COR-L47 (cell line): ENCODE measurements at places on chromosomes 11 and 22.

GRCh38 chr11:21198498-21198897, 529.1 kb downstream of the NELL1 start:
- DNase-seq = no peak

DNA sequence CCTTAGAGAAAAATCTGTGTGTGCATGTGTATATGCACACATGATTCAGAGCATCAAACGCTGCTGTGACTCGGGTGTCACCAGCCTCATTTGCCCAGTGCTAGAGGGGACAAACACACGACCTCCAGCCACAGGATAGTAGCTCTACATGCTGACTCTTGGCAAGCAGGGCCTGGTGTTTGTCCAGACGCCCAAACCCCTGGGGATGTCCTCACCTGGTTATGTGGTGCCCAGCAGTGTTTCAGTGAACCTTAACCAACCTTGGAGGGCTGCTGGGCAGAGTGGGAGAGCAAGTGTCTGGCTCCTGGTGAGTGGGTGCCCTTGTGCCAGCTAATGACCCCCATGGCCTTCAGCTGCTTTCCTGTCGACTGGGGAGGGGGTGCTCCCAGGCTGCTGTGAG, 26.7 kb downstream of the IGLL1 start:
- DNase-seq = no peak

- DNase-seq = no peak
These were observed 70.8 kb downstream of the TRMU start for GRCh38 chr22:46406349-46406748.

DNA sequence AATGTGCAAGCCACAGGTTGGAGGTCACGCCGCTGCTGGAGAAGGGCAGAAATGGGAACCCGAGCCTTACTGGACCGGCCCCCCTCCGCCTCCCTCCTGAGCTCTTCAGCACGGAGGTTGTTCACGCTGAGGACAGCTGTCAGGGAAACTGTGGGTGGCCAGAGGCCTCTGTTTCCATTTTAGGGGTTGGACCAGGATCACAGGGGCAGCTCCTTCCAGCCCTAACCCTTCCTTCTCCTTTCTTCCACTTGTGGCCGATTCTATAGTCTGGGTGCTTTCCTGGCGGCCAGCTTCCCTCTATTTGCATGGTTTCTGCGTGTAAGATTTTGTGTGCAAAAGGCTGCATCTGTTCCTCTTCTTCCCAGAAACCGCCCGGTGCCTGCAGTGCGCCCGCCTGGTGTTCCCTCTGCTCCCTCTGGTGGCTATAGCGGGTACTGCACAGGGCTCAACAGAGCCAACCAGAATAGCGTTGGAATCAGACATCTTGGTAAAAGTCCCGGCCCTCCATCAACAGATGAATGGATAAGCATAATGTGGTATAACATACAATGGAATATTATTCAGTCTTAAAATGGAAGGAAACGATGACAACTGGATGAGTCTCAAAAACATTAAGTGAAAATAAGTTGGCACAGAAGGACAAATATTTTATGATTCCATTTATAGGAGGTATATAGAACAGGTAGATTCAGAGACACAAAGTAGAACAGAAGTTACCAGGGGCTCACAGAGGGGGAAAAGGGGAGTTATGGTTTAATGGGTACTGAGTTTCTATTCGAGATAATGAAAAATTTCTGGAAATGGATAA, 8.4 kb upstream of the SLC22A8 start:
- peak; percentile 63 for DNase-seq

DNA sequence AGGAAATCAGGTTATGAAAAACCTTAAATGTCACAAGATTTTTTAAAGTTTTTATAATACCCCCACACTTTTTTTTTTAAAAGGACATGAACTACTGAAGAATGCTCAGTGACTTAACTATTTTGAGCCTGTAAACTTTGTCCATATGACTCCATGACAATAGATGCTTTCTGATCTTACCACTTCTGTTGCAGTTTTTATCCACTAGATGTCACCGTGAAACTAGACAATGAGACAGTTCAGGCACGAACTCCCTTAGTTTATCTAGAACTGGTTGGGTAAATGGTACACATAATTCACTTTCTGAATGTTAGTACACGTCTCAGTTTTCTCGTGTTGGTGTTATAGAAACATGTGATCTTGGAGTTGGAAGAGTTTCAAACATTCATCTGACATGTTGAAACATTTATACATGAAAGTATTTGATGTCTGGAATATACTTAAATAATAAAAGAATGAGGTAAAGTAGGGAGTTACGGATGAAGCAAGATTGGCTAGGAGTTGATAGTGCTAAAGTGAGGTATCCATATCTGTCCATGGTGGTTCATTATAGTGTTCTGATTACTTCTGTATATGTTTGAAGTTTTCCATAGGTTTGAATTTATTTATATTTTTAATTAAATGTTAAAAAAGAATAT, 8.1 kb downstream of the CCDC15 start:
- peak; percentile 37 for DNase-seq

- DNase-seq = no peak
These were observed 32.2 kb downstream of the TSPAN18 start for GRCh38 chr11:44758983-44759382.

DNA sequence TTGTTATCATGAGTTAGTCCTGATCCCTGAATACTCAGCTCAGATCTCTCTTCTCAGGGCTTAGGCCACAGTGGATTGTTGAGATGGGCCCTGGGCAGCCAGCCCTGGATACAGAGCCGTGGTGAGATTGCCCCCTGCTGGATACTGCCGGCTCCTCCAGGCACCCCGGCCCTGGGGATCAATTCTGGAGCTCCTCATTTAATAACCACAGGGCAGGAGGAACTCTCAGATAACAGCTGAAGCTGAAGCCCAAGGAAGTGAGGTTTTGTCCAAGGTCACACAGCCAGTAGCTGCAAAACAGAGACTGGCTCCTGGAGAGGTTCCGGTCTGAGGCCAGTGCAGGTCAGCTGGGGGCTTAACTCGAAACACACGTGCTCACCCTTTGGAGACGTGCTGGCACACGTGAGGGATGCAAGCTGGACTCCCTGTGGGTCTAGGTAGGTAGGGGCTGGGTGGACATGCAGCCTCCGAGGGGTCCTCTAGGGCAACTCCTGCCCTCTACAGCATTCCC, 16.0 kb downstream of the USH1C start:
- DNase-seq = no peak

- no peak for DNase-seq
These were observed 26.8 kb downstream of the TPCN2 start for GRCh38 chr11:69075421-69076128.

DNA sequence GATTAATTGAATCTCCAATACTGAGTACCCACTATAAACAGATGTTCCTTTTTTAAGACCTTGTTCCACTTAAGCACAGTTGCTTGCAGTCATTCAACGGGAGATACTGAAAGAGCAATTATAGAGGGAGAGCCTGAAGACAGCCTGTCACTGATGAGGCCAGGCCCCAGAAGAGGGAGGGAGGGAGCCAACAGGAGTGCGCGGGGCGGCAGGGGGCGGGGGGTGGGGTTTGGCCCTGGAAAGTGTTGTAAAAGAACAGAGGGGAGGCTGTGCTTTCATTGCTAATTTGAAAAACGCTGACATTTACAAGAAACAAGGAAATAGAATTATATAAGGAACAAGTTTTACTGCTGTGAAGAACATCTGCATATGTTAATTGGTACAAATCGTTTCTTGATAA, 53.1 kb downstream of the MAP6 start:
- DNase-seq = no peak

DNA sequence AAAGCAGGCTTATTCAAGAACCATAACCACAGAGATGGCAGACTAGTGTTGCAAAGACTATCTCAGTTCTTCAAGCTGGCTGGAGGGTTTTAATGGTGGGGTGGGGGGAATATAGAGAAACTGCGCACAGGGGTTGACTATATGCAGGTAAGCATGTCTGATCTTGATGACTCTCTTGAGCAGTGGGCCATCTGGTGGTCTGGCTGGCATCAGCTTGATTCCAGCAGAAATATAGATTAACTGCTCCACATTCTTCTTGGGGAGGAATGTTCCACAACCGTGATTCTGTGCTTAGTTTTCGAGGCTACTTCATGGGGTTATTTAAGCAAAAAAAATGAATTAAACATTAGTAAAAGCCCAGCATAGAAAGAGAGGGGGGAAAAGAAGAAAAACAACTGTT, 158.8 kb upstream of the PGR start:
- DNase-seq = no peak

DNA sequence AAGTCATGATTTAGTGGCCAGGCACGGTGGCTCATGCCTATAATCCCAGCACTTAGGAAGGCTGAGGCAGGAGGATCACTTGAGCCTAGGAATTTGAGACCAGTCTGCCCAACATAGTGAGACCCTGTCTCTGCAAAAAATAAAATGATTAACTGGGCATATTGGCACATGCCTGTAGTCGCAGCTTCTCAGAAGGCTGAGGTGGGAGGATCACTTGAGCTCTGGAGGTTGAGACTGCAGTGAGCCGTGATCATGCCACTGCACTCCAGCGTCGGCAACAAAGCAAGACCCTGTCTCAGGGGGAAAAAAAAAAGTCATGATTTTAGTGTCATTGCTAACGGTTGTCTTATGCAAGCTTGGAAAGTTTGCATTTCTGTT, 11.9 kb downstream of the UBE2L3 start:
- no peak for DNase-seq

GRCh38 chr11:29251738-29252137, 765.1 kb downstream of the KCNA4 start:
- DNase-seq = no peak

DNA sequence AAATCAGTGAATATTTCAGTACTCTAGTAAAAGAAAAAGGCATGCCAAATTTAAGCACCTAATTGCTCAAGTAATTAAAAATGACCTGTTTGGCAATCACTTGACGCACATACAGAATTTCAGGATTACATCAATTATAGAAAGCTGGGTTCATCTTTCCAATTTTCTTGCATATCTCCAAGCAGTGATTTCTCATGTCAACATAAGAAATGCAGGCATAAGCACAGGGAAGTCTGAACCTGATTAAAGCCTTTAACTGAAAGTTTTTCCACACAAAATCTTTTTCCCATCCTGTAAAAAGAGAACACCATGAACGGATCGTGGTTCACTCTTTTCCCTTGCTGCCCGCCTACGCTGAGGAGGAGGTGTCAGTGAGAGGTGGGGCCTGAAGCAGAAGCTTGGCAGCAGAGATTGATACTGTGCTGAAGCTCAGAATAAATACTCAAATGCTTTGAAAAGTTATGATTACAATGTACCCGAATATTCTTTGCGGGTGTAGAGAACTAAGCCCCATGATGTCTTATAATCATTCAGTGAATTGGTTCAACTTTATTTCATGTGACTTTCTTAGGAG, 704.1 kb upstream of the CCDC90B start:
- DNase-seq = no peak

DNA sequence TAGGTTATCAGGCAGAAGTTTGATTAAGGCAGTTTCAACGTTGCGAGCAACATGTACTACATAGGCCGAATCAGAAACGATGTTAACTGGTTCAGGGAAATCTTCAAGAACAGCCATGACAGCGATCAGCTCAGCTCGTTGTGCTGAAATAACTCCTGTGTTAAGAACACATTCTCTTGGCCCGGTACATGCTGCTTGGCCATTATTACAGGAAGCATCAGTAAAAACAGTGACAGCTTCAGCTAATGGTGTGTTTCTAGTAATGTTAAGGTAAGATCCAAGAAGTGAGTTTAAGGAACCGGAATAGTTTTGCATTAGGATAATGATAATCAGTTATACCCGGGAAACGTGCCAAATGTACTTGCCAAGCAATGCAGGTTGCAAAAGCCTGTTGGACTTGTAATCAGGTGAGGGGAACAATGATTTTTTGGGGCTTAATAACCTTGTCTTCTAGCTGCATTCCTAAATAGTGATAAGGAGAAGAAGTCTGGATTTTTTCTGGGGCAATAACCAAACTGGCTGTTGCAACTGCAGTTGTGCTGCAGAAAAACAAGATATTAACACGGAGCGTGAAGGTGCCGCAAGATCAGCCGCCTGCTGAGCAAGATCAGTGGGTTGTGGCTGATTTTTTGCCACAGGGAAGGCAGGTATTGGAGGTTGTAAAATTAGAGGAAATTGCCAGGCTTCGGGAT, 14.3 kb downstream of the OR52K1 start:
- DNase-seq = peak; percentile 2

DNA sequence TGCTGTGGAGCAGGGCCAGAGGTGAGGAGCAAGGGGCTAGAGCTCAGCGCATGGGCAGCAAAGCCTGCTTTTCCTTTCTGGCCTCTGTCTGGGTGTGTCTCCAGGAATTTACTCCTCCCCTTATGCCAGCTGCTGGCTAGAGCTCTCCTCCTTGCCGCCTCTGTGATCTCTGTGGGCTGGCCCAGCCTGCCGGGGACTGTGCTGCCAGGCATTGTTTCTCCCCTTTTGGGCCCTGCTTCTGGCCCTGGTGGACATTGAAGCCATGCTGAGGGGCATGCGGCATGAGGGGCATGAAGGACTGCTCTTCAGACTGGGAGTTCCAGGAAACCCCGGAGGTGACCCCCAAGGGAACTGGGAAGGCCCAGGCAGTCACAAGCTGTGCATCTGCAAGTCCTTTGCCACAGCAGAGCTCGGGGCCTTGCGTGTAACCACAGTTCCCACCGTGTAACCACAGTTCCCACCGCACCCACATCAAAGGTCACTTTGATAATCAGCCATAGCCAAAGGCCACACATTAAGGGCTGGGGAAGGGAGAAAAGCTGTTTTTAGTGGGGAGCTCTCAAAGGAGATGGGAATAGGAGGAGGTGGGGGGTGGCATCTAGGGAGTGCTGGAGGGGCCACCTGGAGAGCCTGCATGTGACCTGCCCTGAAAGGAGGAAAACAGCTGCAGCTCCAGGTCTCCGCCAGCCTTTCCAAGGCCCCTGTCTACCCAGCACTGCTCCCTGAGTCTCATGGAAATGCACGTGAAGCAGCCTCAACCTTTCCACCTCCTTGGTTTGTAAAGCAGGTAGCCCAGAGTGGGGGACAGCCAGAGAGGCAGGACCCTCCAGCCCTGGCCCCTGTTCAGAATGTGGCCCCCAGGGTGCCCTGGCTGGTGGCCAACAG, 62.3 kb downstream of the PPFIBP2 start:
- DNase-seq = no peak

- DNase-seq = no peak
These were observed 7.1 kb downstream of the P2RY2 start for GRCh38 chr11:73225001-73225686.

DNA sequence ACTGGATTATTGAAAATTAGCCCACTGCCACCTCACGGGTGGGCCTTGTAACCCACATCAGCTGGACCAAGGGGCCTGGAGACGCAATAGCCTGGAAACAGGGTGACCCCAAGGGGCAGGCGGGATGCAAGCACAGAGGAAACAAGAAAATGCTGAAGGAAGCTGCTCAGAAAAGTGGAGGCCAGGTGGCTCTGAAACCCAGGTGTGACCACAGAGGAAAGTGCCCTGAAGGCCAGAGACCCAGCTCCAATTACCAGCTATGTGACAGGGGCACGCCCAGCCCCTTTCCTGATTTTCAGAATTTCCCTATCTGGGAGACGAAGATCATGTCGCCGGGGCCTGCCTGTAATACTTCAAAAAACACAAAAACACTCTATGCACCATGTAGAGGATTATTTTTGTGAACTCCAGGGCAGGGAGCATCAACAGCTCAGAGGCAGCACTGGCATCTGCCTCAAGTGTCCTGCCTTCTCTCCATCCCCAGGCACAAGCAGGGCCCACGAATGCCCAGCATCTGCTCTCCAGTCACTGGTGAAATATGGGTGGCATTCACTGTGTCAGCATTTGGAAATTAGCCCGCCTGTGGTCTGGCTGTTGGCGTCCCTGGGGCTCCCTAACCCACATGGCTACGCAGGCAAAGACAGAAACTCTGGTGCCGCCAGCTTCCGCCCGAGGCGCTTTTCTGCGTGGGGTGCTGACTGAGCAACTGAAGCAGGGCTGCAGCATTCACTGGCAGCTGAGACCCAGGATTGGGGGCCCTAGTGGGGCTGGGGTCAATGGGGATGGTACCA, 6.3 kb downstream of the KCNJ1 start:
- DNase-seq = no peak
